ENCODE measurements at places on chromosomes 11 and 22.
A peak's percentile ranks its signal among the peaks of the same experiment; 100 is the strongest.

GRCh38 chr11:115276191-115276590 is 228.0 kb downstream of the CADM1 start:
- no peak for DNase-seq

DNA sequence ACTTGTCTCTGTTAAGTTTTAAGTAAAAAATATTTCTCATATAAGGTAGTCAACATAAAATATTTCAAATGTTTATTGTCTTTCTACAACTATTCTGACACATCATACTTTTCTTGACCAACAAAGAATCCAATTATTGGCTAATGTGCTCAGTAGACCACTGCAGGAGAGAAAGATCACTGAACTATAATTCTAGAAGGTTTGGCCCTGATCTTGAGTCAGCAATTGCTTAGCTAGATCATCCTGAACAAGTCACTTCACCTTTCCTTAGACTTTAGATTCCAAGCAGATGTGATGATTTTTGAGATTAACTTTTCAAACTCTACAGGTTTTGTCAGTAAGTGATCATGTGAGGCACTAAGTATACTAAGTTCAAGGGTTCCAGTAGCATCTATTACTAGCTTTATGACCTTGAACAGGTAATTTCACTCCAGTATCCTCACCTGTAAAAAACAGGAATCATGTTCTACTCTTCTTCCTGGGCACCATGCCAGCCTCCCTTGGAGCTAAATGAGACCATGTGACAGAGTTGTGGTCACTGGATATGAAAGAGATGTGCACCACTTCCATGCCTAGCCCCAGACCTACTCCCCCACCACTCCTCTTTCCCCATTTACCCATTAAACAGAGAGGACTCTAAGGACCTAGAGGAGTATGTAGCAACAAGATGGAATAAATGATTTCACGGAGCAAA is 17.3 kb downstream of the PGM2L1 start:
- DNase-seq: no peak

- DNase-seq: no peak
These were observed 1.7 kb downstream of the EED start for GRCh38 chr11:86246293-86246675.

- DNase-seq: no peak
These were observed 31.0 kb downstream of the FZD4 start for GRCh38 chr11:86923999-86924766.

- no peak for DNase-seq
These were observed 84.4 kb downstream of the BDNF start for GRCh38 chr11:27615833-27616232.

DNA sequence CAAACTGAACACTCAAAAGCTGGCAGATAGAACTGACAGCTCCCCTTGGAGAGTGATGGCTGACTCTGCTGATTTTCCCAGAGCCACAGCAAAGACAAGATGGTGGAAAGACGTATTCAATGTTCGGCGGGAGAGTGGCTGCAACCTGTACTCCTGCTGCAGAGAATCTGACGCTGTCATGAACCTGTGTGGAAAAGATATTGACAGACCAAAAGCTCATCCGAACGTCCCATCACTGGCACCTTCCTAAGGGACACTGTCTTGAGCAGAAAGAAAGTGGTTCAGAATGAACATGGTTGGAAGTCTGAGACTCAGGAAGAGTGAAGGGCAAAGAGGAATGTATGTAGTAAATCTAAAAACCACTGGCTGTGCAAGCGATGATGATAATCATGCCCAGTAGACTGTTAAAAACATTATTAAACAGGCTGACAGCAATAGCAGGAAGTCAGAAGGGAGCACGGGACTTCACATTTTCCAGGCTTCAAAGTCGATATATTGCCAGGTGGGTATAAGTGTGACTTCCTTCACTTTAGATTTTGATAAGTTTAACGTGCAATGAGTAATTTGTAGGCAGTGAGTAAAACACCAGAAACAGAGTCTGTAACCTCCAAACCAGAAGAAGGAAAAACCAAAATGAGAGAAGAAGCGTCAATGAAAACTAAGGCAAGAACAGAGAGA is 6.2 kb upstream of the IL17REL start:
- DNase-seq: peak; percentile 51

GRCh38 chr11:127627629-127628457 is 627.3 kb upstream of the KIRREL3 start:
- no peak for DNase-seq

- DNase-seq: no peak
These were observed 27.0 kb upstream of the LRRC55 start for GRCh38 chr11:57154739-57155138.

DNA sequence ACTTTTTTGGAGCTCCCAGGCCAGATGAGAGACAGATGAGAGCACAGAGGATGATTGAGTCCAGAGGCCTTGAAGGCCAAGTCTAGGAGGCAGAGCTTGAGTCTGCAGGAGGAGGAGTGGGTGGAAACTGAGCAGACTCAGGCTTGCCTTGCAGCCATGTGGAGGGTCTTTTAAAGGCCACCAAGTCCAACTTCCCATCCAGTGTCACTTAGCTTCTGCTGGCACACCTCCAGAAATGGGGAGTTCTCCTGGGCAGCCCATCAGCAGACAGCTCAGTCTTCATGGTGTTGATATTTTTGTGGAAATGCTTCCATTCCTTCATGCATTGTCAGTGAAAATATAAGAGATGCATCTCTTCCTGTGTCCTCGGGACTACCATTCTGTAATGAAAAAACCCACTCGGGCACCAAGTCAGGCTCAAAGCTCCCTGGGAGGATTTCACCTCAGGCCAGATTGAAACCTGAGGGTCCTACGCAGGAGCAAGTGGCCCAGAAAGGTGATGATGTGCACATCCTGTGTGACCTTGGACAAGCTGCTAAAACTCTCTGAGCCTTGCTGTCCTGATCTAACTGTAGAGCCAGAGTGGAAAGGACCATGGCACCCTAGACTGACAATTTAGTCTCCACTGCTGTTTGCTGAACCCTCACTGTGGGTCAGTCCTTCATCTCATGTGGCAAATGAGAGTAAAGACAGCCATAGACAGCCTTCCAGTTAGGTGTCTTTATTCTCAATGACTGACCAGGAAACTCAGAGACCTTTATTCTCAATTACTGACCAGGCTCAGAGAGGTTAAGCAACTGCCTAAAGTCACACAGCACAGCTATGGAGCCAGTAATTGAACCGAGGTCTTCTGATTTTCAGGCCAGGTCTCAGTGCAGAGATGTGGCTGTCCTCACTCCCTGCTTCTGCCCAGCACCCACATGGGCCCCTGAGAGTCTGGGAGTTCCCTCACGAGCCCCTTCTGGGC is 2.9 kb upstream of the LRRC32 start:
- no peak for DNase-seq

- no peak for DNase-seq
These were observed 82.4 kb downstream of the DGCR2 start for GRCh38 chr22:19039796-19040280.

DNA sequence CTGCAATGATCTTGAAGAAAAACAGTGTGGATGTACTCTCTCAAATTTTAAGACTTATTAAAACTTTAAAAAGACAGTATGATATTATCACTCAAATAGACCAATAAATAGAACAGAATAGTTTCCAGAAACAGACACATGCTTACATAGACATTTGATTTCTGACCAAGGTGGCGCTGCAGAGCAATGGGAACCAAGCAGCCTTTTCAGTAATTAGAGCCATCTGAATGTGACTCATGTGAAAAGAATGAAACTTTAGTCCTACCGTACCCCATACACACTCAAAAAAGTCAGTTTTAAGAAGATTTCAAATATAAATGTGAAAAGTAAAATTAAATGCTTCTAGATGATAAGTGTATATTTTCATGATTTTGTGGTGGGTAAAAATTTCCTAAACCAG is 74.2 kb upstream of the MS4A8 start:
- DNase-seq: no peak

GRCh38 chr11:81979448-81979847 is 754.2 kb downstream of the FAM181B start:
- no peak for DNase-seq

- no peak for DNase-seq
These were observed 5.7 kb upstream of the ADAMTS15 start for GRCh38 chr11:130442737-130443136.

DNA sequence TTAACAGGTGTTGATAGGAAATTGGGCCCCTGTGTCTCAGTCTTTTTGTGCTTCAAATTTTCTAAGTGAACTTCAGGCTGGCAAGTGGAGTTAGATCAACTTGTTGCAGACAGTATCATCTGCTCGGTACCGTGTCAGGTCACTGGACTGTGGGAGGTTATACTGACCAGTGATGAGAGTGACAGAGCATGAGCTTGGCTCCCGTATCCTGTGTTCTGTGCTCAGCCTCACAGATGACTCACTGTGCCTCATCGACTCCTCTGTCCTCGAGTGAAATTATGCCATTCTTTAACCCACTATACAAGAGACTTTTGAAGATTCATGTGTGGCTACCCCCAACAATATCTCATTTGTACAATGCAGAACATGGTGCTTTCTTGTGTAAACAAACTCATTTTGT is 7.9 kb downstream of the GRAP2 start:
- peak; percentile 53 for DNase-seq

DNA sequence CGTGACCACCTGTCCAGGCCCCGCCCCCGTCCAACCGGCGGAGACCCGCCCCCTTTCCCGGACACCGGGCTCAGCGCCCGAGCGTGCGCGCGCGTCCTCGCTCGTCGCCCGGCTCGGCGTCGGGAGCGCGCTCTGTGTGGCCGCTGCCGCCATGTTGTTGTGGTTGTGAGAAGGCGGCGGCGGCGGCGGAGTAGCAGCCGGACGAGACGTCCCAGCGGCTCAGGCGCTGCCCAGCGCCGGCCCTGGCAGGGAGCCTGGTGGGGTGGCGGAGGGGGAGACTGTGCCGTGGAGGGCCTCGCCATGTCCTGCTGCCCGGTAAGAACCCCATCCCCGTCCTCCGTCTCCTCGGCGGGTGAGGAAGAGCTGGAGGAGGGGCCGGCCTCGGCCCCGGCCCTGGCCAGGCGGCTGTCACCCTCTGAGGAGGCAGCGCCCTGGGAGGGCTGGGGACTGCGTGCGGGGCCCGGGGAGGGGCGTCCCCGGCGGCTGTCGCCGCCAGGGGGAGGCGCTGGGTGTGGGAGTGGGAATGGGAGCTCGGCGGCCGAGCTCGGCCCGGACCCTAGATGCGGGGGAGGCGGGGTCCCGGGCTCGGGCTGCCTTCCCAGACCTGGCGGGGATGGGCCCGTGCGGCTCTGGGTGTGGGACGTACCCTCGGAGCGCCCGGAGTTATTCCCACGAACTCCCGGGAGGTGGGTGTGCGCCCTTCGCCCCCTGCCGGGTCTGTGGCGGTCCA is at the start of gene MTMR3:
TSS of gene MTMR3 (plus strand) at position 130 of the 730 bp plus-strand sequence. CDS start 87,886 bp downstream, outside the sequence.
- peak; percentile 92 for DNase-seq

DNA sequence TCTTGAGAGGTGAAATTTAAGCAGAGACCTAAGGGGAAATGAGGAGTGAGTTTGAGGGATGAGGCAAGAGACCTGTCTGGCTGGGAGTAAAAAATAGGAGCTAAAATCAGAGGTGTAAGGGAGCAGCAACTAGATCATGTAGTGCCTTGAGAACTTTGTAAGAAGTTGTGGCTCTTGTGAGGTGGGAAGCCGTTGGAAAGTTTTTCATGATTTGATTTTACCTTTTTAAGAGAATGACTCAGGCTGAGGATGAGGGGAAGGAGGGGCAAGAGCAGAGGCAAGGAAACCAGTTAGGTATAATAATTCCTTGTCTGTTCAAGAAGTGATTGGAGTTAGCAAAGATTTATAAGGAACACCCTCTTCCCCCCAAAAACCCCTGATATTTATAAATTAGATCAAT is 25.8 kb downstream of the QSER1 start:
- DNase-seq: no peak

- no peak for DNase-seq
These were observed 88.8 kb upstream of the CLDN5 start for GRCh38 chr22:19612866-19613572.

GRCh38 chr11:33773404-33773986 is 825 bp downstream of the FBXO3 start:
- peak; percentile 28 for DNase-seq

DNA sequence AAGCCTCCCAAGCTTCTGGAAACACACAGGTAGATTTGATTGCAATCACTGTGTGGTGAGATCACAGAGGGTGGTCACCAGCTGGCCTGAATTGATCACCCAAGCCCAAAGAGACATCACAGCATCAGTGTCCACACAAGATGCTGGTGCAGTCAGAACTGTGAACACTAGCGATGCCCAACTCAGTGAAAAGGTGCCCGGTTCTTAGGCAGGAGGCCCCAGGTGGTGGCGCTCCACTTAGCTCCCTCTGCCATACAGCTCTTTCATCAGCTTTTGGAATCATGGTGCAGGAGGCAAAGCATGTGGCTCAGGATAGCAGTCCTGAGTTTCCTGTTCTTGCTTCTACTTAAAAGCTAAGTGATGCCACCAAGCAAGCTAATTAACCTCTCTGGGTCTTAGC is 11.1 kb downstream of the DGCR2 start:
- DNase-seq: no peak

DNA sequence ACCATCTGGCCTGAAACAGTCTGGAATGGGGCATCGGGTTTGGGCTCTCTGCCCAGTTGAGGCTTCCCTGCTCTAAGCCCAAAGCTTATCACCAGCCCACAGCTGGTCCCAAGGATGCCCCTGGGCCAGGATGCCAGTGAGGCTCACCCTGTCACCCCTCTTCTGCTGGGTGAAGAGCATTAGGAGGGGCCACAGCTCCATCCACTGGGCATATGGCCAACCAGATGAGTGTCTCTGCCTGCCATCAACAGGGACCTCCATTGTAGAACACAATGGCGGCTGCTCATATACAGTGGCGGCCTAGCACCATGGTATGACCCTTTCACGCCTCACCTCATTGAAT is 5.6 kb downstream of the CHST1 start:
- no peak for DNase-seq

DNA sequence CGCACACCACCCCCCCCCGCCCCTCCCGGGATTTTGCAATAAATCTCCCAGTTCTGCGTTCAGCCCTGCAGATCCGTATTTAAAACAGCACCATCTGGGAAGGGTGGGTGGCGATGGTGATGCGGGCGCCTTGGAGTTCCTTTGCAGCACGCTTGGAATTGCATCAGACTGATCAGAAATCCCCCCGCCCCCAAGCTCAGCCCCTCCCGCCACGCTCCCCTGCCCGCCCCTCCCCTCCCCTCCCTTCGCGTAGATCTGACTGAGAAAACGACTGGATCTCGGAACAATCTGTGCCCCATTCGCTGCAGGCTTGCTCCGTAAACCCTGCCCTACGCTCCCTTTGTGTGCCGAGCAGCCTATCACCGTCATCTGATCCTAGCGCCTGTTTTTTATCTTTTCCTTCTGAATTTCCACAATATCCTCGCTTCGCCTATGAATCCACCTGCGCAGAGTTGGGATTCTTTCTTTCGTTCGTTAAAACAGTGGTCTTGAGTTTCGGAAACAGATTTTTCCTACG is 18.1 kb upstream of the BDNF start:
- DNase-seq: no peak

GRCh38 chr11:13206086-13206640 is 71.4 kb upstream of the BMAL1 start:
- no peak for DNase-seq

Measured in stimulated activated CD4-positive, alpha-beta T cell treated with anti-CD3 and anti-CD28 coated beads, Interleukin-4, amount 100 ng/mL, for 24 hours (primary cell).